ENCODE measurements at places on chromosomes 4 and X.

- no peak for DNase-seq
Observed at GRCh38 chr4:87659247-87659931, 9.3 kb downstream of the DMP1 start.

GRCh38 chr4:81304871-81305270, 89.8 kb upstream of the PRKG2 start:
- DNase-seq: no peak

DNA sequence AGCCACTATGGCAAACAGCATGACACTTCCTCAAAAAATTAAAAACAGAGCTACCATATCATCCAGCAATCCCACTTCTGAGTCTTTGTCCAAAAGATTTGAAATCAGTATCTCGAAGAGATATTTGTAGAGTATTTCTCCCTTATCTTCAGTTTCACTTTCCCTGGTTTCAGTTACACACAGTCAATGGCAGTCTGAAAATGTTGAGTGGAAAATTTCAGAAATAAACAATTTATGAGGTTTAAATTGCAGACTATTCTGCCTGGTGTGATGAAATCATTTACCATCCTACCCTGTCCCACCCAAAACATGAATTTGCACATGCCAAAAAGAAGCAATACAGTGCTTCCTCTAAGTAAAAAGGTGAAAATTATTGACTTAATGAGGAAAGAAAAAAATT, 43.9 kb downstream of the NPY2R start:
- no peak for DNase-seq

- no peak for DNase-seq
Observed at GRCh38 chr4:154739111-154739510, 4.7 kb upstream of the LRAT start.

GRCh38 chr4:65420036-65420435, 250.3 kb downstream of the EPHA5 start:
- no peak for DNase-seq

DNA sequence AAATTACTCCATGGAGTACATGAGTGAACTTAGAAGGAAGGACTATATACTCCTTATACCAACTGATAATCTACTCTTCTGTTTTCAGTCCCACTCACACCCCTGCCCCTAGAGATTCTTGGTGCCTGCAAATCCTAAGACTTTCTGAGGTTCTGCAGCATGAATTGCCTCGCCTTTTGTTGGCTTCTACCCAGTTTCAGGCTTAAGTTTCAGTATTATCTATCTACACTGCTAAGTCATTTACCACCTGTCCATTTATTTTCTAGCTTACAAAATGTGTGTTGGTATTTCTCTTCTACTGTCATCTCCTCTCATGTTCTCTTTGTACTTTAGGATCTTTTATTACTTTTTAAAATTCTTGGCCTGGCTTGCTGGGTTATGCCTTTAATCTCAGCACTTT, 94.4 kb upstream of the AMOT start:
- no peak for DNase-seq

All from SK-MEL-5 (cell line).